ENCODE measurements at places on chromosomes 13 and 19.

DNA sequence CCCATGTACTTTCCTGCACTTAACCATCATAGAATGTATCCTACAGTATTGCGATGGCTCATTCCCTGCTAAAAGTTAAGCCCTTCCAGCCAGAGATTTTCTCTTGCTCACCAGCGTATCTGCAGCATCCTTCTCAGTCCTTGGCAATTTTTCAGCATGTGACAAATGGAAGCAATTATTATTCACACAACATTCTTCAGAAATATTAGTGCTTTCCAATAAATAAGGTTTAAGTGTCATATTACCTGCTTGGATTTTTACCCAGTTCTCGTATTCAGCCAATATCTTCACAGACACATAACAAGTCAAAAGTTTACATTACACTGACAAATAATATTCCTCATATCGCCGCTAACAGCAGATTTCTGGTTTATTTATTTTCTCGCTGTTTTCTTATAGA lies 82.3 kb downstream of the POU4F1 start:
- no peak for DNase-seq

GRCh38 chr19:5850189-5850588 lies 1.1 kb downstream of the FUT3 start:
- no peak for DNase-seq

DNA sequence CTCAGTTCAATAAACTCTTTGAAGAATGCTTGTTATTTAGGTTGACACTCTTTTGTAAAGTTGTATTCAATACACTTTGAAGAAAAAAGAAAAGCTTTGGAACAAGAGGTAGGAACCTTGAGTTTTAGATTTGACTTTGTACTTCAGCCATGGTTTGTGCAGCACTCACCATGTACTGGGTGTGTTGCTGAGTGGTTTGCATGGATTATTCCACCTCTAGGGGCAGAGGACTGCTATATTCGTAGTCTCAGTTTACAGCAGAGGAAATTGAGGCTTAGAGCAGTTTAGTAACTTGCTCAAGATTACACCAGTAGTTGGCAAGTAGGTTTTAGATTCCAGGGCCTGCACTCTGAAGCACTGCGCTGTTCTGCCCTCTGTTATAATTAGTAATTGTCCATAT lies 68.8 kb downstream of the DNAJC3 start:
- DNase-seq, result no peak

GRCh38 chr19:40223135-40223822 lies 3.2 kb downstream of the CCNP start:
- no peak for DNase-seq

- DNase-seq, result no peak
Observed at GRCh38 chr19:46962030-46962570, 57.5 kb upstream of the NPAS1 start.

DNA sequence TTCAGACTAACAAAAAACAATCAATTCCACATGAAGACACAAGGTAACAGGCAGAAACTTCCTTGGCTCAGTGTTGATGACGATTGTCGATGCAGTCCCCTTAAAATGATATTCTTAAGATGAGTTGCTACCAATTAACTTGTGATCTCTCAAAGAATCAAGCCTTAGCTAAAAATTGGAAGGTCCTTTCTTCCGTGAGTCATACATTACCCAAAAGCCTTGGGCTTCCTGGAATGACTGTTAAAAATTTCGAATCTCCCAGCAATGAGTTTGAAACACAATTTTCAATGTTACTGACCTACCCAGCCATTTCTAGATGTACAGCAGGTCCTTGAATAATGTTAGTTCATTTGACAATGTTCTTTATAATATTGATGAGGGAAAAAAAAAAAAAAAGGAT lies 28.0 kb upstream of the RB1 start:
- DNase-seq, result no peak

DNA sequence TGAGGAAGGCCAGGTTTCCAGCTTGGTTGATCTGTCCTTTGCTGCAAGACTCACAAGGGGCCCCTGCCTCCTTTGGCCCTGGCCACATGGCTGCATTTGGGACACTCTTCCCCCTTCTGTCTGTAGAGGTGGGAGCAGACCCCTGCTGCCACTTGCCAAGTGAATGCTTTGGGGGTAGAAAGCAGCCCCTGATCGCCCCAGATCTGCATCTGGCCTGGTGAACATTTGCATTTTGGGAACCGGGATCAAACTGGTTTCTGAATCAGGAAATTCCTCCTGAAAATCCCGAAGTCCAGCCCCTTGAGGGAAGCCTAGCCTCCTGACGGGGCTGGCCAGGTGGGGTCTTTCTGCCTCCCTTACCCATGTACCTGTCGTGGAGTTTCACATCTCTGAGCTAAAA lies 14.9 kb downstream of the DPF1 start:
- DNase-seq, result no peak

DNA sequence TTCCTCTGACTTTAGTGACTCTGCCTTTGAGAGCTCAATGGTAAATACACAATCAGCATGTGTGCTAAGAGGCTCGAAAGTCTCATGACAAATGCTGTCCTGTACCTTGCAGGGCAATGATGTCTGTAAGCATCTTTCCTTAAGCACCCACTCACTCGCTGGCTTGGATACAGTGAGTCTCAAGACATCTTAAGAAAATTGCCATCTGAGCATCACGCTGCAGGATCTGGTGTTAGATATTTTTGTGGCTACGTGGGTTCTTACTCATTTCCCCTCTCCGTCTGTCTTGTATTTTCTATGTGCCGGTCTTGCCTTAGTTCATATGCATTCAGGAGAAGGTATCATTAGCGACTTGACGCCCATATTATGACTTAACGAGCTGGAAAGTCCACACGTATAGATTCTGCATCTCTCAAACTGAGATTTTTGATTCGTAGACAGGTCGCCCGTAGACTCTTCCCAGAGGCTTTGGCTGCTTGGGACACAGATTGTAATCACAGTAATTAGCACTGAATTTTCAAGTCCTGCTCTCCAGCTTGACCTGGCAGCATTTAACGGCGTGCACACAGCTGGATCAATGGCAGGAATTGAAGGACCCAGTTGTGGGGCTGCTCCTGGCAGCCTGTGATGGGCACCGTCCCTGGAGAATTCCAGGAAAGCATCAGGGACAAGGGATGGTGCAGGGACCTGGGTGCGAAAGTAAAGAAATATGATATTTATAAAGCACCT lies 231.2 kb downstream of the ZIC5 start:
- DNase-seq, result no peak

GRCh38 chr19:42110658-42111057 lies 21.6 kb downstream of the POU2F2 start:
- DNase-seq, result no peak

GRCh38 chr19:46633130-46633529 lies 2.9 kb downstream of the GNG8 start:
- no peak for DNase-seq
